ENCODE measurements at places on chromosomes 7 and 10.

DNA sequence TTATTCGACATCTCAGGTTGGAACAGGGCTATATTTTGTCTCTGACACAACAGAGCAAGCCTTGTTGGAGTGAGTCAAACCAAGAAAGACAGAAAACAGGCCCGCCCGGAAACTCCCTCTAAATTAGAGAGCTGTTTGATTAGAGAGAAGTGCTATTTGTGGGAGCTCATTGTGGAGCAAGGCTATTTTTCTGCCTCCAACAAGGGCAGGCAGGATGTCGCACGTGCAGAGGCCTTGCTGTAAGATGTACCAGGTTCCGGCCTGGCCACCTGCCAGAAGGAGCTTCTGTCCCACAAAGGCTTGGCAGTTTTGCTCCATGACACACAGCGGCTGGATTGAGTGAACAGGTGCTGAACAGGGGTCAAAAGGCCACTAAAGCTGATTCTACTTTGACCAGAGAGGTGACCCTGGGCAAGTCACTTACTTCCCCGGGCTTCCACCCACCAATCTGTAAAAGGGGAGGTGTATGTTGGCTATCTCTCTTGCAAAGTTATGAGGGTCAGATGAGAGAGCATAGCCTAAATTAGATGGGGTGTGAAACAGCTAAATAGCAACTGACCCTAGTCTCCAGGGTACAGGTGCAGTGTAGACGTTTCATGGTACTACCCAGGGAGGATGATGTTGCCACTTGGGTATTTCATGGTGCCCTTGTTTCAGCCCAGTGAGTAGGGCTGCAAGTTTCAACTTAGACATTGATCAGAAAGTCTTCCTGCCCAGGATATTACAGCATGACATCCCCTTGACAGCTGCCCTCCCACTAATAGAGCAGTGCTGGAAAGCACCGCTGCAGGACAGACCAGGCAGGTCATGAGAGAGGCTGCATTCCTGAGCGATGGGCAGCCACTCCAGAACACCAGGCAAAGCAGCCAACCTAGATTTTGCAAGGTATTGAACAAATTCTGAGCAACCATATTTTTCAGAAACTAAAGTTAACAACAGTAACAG lies 62.0 kb downstream of the VSTM4 start:
- DNase-seq = no peak

GRCh38 chr10:24208661-24209431 lies at the start of gene KIAA1217:
KIAA1217 (plus strand) TSS chr10:24209138; CDS start chr10:24209194, 56 bp downstream.
- no peak for DNase-seq

DNA sequence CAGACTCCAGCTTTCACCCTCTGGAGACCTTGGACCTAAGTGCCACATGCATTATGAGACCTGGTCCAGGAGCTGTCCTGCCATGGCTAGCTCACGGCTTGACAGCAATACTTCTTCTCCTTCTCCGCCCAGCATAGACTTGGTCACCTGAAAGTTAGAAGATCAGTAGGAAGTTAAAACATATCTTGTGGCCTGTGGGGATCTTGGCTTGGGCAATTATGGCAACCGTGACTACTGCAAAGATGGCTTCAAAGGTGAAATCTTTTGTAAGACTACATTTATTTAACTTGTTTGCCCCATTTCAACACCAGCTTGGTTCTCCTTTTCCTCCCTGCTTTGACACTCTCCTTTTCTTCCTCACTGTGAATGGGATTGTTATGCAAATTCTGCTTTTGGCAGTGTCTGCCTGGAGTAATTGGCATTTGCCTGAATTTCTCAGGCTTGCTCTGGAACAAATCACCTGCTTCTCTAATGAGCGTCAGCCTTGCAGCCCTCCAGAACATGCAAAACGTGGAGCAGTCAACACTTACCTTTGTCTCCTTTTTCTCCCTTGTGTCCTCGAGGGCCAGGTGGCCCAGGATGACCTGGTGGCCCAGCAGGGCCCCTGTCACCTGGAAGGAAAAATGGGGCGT lies 53.4 kb downstream of the COL17A1 start:
- no peak for DNase-seq

DNA sequence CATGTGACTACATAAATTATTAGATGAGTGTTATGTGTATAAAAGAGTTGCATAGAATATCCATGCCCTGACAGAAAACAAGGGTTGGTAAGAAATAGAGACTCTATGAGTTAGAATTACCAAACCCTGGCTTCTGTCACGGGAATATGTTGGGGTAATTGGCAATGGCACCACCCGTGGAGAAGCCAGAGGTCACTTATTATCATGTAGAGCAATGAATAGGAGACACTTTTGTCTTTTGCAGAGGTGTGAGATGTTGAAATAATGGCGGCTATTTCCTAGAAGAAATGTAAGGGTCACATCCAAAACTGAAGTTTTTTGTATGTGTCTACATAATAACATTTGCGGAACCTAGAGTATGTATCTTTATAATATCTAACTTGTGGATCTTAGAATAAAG lies 35.3 kb downstream of the ABCB5 start:
- DNase-seq = no peak

DNA sequence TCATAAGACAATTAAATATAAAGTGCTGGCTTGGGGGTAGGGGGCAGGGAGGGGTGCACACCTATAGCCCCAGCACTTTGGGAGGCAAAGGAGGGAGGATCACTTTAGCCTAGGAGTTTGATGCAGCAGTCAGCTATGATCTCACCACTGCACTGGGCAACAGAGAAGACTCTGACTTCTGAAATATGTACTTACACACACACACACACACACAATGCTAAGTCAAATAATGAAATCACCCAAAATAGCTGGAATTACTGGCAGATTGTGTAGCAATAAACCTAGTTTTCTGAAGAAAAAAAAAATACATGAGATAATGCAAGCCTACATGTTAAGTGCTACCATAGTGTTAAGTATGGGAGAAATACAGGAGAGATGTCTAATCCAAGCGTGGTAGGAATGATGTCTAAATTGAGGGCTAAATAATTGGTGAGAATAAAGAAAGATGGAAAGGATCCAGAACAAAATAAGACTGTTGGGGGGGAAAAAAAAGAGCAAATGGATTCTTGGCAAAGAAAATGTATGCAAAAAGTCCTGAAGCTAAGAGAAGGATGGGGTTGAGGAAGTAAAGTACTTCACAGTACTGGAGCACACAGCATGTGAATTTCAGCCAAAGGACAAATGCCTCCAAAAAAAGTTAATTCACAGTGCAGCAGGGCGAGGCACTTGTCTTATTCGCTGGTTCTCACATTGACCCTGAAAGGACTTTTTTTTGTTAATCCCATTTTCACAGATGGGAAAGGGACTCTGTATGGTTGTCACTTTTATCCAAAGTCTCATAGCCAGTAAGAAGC lies 73.9 kb downstream of the IGF2BP3 start:
- DNase-seq = no peak

DNA sequence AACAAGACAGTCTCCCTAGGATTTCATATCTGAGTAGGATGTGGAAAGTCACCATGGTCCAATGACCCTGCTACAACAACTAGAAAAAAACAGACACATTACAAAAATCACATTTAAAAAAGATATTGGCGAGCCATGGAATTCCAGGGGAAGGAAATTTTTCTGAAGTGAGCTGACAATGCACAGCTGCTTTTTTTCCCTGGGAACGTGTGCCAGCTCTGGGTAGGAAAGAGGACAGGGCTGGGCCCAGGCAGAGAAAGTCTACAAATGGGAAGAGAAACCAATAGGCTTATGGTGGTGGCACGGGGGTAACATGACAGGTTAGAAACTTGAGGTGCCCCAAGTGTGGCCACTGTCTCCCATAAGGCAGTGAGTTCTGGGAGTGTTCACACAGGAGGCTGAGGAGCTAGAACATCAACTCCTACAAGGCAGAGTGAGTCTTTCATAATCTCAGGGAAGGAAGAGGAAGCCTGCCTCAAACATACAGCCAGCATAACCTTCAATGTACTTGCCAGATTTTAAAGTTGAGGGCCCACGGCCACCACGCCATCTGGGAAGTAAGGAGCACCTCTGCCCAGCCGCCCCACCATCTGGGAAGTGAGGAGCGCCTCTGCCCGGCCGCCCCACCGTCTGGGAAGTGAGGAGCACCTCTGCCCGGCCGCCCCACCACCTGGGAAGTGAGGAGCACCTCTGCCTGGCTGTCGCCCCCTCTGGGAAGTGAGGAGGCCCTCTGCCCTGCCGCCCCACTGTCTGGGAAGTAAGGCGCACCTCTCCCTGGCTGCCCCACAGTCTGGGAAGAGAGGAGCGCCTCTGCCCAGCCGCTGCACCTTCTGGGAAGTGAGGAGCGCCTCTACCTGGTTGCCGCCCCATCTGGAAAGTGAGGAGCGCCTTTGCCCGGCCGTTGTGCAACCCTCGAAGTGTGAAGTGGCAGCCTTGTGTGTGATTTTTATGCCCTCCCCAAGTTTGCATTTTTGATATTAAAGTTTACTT lies 5.9 kb downstream of the FBXL13 start:
- DNase-seq = no peak

- DNase-seq = no peak
These were observed 87.6 kb upstream of the MTPN start for GRCh38 chr7:136064627-136065237.

- DNase-seq = no peak
These were observed 108.5 kb downstream of the HOXA1 start for GRCh38 chr7:26987338-26987737.

- no peak for DNase-seq
These were observed 27.9 kb downstream of the PAPOLB start for GRCh38 chr7:4833691-4834600.

DNA sequence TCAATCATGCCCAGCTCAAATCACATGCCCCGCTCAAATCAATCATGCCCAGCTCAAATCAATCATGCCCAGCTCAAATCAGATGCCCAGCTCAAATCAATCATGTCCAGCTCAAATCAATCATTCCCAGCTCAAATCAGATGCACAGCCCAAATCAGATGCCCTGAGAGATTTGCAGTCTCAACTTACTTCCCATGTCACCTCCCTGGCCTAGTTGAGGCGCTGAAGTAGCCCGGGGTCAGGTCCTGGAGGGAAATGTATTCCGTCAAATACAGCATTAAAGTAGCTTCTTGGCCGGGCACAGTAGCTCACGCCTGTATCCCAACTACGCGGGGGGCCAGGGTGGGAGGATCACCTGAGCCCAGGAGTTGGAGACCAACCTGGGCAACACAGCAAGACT lies 15.7 kb upstream of the PRKAR1B start:
- no peak for DNase-seq

- DNase-seq = no peak
These were observed 213.5 kb upstream of the TMEM229A start for GRCh38 chr7:124246262-124246863.

GRCh38 chr7:4604456-4604940 lies 77.6 kb upstream of the FOXK1 start:
- no peak for DNase-seq

DNA sequence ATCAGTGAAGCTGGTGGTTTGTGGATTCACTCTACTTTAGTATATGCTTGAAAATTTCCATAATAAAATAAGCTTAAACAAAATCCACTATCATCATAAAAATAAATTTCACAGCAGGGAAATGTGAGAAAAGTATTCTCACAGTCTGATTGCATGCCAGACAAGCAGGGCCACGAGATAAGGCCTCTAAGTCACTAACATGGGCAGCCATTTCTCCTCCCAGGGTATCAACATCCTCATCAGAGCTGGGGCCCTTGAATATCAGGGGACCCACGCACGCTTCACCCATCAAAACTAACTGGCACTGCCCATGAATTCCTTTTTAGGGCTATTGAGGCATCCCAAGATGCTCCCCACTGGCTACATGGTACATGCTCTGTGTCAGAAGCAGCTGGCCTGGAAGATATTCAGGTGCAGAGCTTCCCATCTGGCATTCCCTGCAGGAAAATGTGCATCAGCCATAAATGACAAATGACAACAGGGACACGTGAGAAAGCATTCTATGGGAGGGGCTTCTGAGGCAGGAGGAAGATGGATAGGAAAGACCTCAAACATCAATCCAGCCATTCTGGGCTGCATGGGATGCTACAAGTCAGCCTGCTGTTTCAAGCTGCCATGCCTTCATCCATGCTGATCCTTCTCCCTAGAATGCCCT lies 17.4 kb downstream of the CCDC6 start:
- DNase-seq = no peak

DNA sequence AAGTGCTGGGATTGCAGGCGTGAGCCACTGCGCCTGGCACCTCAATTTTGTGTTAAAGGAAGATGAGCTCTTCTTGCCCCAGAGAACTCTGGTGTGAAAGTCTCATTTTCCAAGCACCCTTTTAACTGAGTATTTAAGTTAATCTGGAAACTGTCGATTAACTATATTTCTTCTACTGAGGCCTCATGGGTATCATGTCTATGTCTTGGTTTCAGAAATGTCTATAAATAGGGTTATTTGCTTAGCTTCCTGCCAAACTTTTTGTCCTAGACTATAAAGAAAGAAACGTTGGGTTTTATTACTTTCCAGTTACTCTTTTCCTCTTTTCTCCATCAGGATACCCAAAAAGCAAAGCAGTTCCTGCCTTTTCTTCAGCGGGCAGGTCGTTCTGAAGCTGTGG lies 102.4 kb downstream of the LRRC4 start:
- DNase-seq = no peak

GRCh38 chr7:74033372-74034311 lies 5.7 kb downstream of the ELN start:
- no peak for DNase-seq

DNA sequence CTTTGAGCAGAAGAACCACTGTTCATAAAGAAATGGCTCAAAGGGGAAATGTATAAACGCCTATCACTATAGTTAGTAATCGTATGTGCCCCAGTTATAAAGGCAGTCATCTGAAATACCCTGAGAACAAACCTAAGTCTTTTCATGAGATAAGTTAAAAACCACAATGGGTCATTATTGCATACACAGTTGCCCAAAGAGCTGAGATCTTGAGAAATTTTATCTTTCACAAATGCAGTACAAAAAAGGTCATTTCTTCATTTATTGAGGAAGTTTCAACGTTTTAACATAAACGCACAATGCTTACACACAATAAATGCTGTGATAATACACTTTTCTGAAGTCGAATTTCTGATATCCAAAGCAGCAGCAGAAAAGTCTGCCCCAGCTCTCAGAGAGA lies 114.4 kb downstream of the MICU1 start:
- no peak for DNase-seq

DNA sequence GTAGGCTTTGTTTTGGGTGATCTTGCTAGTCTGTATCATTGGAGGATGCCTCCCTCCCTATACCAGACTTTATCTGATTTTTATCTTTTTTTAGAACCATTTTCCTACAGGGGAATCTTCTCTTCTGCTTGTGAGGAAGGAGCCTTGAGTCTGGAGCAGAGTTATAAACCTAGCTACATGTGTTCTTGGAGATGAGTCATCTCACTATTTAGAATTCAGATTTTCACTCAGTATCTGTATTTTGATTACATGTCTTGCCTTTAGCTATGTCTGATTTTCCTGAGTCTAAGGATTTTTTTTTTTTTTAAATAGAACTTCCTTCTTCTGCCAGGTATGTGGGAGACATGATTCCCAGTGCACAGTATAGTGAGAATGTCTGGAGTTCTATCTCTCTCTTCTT lies 211.6 kb upstream of the MBL2 start:
- DNase-seq = no peak

GRCh38 chr10:117903854-117904253 lies 142.9 kb downstream of the RAB11FIP2 start:
- DNase-seq = no peak

DNA sequence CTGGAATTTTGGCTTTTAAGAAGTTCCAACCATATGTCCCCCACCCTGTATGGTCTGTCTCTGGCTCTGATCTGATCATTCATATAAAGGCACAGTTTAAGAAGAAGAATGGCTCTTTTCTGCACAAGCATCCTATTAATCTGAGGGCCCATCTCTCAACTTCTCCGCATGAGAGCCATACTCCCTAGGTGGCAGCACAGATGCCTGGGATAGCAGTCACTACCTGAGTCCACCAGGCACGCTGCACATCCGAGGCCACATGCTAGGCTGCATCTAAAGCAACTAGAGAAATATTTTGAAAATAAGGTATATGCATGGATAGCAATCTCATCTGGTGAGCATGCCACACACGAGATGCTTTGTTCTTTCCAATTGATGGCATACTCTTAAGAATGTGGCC lies 565.5 kb downstream of the PARD3 start:
- DNase-seq = no peak
